Nephron progenitor cell (in vitro differentiated cells): ENCODE measurements at places on chromosomes 2 and 18.

- DNase-seq: no peak
Measured at GRCh38 chr18:27808683-27809082, 368.2 kb downstream of the CDH2 start.

GRCh38 chr2:207896525-207897285 is 127.0 kb upstream of the FZD5 start:
- no peak for DNase-seq

GRCh38 chr2:185219981-185220380 is 518.6 kb upstream of the FSIP2 start:
- no peak for DNase-seq

DNA sequence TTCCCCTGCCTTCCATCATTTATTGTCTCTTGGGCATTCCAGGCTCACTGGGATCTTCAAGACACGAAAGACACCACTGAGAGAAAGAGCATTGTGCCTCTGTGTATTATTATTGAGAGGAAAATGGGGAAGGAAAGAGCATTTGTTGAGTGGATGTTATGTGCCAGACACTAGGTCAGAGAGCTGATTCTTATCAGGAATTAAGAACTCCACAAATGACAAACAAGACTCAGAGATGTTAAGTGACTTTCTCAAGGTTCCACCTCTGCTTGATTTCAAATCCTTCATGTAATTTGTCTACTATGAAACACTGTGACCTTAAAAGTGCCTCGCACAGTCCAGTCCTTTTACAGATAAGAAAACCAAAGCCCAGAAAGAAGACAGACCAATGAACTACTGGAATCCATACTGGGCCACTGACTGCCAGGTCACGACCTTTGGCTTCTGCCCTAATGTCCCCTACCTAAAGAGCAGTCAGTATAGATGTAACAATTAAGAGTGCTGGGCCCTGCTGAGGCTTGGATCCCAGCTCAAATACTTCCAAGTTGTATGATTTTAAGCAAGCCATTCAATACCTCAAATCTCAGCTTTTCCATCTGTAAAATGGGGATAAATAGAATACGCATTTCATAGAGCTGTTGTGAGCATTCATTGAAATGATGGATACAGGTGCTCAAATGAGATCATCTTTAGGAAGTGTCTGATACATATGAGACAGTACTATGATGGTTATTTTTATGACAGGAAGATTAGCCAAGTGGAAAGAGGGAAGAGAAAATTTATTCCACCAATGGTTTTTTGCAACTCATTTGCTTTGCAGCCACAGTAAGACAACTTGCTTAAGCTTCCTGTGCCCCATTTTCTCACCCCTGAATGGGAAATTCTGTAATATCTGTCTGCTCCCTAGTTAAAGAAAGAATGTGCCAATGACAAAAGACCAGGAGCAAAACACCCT is 10.9 kb downstream of the KLF7 start:
- DNase-seq: no peak

DNA sequence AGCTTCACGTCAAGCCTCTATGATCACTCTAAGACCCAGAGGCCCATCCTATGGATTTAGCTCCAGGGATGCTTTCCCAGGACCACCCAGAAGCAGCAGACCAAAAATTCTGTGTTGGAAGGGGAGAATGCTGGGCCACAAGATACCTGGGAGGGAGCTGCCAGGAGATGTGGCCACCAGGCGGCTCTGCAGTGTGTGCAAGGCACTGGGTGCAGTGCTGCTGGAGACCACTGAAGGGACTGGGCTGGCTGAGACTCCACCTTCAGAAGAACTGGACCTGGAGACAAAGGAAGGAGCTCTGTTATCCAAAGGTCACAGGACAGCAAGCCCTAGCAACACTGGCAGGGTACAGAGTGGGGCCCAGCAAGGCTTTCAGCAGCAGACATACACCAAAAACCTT is 34.0 kb downstream of the KANSL3 start:
- no peak for DNase-seq

DNA sequence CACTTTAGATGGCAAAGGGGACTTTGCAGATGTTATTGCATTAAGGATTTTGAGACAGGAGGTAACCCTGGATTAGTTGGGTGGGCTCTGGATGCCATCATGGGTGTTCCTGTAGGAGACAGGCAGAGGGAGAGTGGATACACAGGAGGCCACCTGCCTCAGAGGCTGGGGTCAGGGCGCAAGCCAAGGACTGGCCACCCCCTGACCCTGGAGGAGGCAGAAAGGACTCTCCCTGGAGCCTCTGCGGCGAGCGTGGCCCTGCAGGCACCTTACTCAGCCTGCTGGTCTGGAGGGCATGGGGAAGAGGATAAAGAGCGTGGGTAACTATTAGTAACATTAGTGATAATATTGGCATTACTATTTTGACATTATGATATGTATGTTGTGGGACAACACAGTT is 21.6 kb upstream of the OTOS start:
- DNase-seq: no peak

- no peak for DNase-seq
Measured at GRCh38 chr18:48533340-48534070, 5.3 kb upstream of the CTIF start.

- DNase-seq: no peak
Measured at GRCh38 chr18:36501100-36501499, 203.6 kb downstream of the FHOD3 start.

GRCh38 chr2:26067980-26068507 is 34.2 kb downstream of the RAB10 start:
- no peak for DNase-seq

DNA sequence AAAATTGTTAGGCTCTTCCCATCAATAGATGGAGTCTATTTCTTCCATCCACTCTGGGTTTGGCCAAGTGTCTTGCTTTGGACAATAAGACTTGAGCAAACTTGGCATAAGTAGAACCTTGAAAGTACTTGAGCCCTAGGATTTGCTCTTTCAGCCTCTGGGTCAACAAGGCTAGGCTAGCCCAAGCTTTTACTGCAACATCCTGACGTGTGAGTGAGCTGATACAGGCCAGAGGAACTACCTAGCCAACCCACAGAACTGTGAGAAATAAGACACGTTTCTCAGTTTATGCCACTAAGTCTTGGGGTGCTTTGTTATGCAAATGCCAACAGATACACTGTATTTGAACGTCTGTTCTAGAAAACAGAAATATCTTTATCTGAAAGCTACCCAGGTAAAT is 71.9 kb downstream of the LRP2 start:
- no peak for DNase-seq

GRCh38 chr18:36547544-36547943 is 250.0 kb downstream of the FHOD3 start:
- DNase-seq: no peak

GRCh38 chr18:24086082-24086481 is 52.8 kb upstream of the CABYR start:
- no peak for DNase-seq

GRCh38 chr2:25881764-25882163 is 3.5 kb upstream of the ASXL2 start:
- DNase-seq: no peak

DNA sequence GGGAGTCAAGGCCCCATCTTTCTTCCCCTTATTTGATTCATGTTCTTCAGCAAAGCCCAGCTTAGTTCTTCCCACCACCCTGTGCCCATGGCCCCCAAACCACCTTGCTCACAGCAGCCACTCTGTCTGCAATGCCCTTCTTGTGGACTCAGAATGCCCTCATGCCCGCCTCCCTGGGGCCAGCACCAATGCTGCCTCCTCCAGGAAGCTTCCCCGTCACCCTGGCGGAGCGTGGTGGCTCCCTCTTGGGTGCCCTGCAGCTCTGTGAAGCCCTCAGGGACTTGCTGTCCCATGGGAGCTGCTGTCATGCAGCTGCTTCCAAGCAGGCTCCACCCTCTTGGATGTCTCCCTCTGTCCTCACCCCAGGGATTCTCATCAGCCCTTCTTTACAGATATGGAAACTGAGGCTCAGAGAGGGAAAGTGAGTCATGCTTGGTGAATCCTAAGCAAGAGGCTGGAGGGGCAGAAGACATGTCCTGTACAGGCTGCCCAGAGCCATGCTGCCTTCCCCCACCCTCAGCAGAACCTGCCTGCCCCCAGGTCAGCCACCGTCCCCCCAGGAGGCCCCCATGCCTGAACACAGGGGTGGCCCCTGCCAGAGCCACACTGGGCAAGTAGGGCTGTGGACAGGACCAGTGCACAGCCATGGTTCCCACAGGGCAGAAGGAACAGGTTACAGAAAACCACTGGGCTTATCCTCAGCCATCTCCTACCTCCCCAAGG is 11.8 kb upstream of the DUSP2 start:
- DNase-seq: no peak

DNA sequence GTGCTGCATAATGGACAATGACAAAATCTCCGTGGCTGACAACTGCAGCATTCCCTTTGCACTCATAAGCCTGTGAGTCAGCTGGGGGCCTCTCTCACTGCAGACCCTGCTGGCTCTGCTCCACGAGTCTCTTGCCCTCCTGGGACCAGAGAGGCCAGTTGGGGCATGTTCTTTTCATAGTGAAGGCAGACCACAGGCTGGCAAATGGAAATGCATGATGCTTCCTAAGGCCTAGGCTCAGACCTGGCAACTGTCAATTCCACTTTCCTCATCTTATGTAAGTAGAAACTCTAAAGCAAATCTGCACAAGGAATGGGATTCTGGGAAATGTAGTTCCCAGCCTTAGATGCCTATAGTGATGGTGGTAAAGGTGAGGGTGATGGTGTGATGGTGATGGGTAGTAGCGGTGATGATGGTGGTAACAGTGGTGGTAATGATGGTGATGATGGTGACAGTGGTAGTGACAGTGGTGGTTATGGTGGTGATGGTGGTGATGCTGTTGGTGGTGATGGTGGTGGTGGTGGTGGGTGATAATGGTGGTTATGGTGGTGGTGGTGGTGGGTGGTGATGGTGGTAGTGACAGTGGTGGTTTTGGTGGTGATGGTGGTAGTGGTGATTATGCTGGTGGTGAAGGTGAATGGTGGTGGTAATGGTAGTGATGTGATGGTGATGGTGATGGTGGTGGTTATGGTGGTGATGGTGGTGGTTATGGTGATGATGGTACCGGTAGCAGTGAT is 185.8 kb upstream of the ARL4C start:
- no peak for DNase-seq

- no peak for DNase-seq
Measured at GRCh38 chr18:69035756-69036155, 237.9 kb downstream of the CCDC102B start.
